Aorta (tissue), 5 donors: ENCODE measurements at places on chromosomes 3 and 15. TPM values are rescaled to one million over a fixed set of nuclear protein-coding genes. Genes with fewer than 3 reads are reported as not detected.

The C3orf49 gene
- total RNA-seq, result not detected

- no peaks in the 10 kb centered on the region for H3K27me3 ChIP-seq
- no peaks in the 10 kb centered on the region for H3K4me1 ChIP-seq
- DNase-seq, result no peak
These were observed 7.9 kb upstream of the EOMES start for GRCh38 chr3:27729748-27730611.

The HDC gene
- total RNA-seq, result 34.7 TPM

The CNTN6 gene
- total RNA-seq, result 0.26 TPM

DNA sequence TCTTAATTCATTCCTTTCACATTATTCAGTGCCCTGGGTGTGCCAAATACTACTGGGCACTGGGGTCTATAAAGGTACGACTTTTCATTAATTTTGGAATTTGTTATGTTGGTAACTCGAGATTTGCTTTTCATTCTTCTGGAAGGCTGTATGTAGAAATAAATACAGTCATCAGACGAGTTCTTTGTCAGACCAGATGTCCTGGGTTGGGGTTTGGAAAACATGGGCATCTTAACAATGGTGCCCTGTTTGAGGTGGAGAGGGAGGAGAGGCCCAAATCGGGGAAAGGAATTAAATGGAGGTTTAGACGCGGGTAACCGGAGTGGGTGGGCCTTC, 662 bp upstream of the GLCE start:
- H3K36me3 ChIP-seq, result no peaks in the 10 kb centered on the region
- no peaks in the 10 kb centered on the region for H3K4me1 ChIP-seq
- peak overlapping the region; percentile 91 for H3K4me3 ChIP-seq
- H3K27me3 ChIP-seq, result no peaks in the 10 kb centered on the region
- no peak for DNase-seq

DNA sequence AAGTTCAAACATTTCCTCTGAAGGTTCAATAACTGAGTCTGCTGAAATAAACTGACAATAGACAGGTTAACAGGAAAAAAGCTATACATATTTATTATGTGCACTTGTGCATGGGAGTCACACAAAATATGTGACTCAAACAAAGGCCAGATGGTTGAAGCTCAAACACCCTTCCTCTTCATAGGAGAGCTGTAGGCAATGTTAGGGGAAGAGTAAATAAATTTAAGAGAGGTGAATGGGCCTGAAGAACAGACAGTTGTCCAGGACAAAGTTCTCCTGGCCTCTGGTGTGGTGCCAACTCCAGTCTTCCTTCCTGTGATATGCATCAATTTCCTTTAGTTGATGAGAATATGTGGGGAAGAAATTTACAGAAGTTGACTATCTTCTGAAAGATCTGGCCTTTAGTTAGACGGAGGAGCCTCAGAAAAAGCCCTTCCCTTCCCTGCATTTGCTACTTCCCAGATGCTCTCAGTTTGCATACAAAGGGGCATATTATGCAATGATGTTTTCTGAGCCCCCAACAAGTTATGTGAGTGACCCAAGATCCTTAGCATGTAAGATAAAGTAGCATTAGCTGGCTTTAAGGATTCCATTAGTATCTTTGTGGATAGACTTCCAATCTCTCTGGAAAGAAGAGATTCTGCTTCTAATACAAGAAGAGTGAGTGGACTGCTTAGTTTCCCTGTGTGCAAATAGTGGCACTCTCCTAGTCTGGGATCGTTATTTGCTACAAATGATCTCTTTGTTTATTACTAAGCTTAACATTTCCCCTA, 96.4 kb upstream of the IGSF10 start:
- no peak overlapping the region for H3K27ac ChIP-seq
- H3K36me3 ChIP-seq, result no peaks in the 10 kb centered on the region

- no peaks in the 10 kb centered on the region for H3K4me1 ChIP-seq
- no peak for DNase-seq
- no peak overlapping the region for H3K27ac ChIP-seq
- H3K4me3 ChIP-seq, result no peak overlapping the region
- H3K27me3 ChIP-seq, result no peaks in the 10 kb centered on the region
These were observed 12.0 kb upstream of the PCCB start for GRCh38 chr3:136237961-136238649.

DNA sequence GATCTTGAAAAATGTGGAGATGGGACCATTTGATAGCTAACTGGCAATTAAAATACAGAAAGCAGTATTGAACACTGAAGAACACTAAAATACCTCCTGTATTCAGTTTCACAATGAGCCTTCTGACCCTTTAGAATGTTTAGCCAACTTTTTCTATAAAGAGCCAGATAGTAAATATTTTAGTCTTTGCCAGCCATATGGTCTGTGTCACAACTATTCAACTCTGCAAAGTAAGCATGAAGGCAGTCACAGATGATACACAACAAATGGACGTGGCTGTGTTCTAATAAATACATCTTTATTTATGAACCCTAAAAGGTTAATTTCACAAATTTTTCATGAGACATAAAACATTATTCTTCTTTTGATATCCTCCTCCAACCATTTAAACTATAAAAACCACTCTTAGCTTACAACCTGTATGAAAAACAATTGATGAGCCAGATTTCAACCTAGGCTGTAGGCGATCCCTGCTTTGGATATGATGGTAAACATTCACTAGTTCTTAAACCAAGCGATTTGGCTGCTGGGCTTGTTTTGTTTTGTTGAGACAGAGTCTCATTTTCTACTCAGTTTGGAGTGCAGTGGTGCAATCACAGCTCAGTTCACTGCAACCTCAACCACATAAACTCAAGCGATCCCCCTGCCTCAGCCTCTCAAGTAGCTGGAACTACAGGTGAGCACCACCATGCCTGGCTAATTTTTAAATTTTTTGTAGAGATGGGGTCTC, 13.6 kb upstream of the CSPG5 start:
- peaks cover 7% of the 10 kb centered on the region for H3K36me3 ChIP-seq
- no peaks in the 10 kb centered on the region for H3K4me1 ChIP-seq
- no peaks in the 10 kb centered on the region for H3K27me3 ChIP-seq
- no peak overlapping the region for H3K4me3 ChIP-seq
- H3K27ac ChIP-seq, result no peak overlapping the region
- DNase-seq, result no peak

- H3K36me3 ChIP-seq, result no peaks in the 10 kb centered on the region
- no peak for DNase-seq
- no peak overlapping the region for H3K27ac ChIP-seq
- no peaks in the 10 kb centered on the region for H3K4me1 ChIP-seq
These were observed 72.9 kb downstream of the DAPK2 start for GRCh38 chr15:63973212-63974009.
